ENCODE measurements at places on chromosomes 4 and X. TPM values are rescaled to one million over a fixed set of nuclear protein-coding genes. Genes with fewer than 3 reads are reported as not detected.
A peak's percentile ranks its signal among the peaks of the same experiment; 100 is the strongest.

GRCh38 chr4:36133658-36134057, 110.7 kb downstream of the ARAP2 start:
- no peak overlapping the region for H3K4me3 ChIP-seq
- peak; percentile 2 for DNase-seq
- no peaks in the 10 kb centered on the region for H3K36me3 ChIP-seq
- H3K27me3 ChIP-seq, result no peaks in the 10 kb centered on the region
- H3K27ac ChIP-seq, result no peak overlapping the region

GRCh38 chr4:151100531-151100930, 1.1 kb downstream of the RPS3A start:
- peaks cover 10% of the 10 kb centered on the region for H3K4me1 ChIP-seq
- DNase-seq, result no peak
- H3K27me3 ChIP-seq, result no peaks in the 10 kb centered on the region
- no peak overlapping the region for H3K27ac ChIP-seq
- H3K4me3 ChIP-seq, result peak overlapping the region; percentile 86
- peaks cover 17% of the 10 kb centered on the region for H3K36me3 ChIP-seq

DNA sequence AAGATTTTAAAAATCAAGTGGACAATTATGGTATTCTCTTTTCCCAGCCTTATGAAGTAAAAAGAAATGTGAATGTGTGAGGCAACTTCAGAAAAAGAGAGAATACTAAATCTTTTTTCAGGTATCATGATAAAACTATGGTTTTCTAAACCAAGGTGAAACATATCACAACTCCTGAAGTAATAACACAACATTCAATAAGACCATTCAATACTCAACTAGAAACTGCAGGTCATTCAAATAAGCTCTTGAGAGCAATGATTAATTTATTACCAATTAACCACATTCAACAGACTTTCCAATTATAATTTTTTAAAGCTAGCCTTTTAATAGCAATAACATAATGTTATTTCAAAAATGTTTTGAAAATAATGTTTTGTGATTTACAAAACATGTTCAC, 35.8 kb downstream of the SLC10A7 start:
- no peak overlapping the region for H3K4me3 ChIP-seq
- no peaks in the 10 kb centered on the region for H3K27me3 ChIP-seq
- H3K36me3 ChIP-seq, result no peaks in the 10 kb centered on the region
- no peak for DNase-seq
- H3K27ac ChIP-seq, result no peak overlapping the region

- no peak overlapping the region for H3K4me3 ChIP-seq
- H3K27me3 ChIP-seq, result no peaks in the 10 kb centered on the region
- H3K36me3 ChIP-seq, result no peaks in the 10 kb centered on the region
- peak overlapping the region; percentile 84 for H3K27ac ChIP-seq
Measured at GRCh38 chr4:7591409-7592053, 156.8 kb upstream of the PSAPL1 start.

DNA sequence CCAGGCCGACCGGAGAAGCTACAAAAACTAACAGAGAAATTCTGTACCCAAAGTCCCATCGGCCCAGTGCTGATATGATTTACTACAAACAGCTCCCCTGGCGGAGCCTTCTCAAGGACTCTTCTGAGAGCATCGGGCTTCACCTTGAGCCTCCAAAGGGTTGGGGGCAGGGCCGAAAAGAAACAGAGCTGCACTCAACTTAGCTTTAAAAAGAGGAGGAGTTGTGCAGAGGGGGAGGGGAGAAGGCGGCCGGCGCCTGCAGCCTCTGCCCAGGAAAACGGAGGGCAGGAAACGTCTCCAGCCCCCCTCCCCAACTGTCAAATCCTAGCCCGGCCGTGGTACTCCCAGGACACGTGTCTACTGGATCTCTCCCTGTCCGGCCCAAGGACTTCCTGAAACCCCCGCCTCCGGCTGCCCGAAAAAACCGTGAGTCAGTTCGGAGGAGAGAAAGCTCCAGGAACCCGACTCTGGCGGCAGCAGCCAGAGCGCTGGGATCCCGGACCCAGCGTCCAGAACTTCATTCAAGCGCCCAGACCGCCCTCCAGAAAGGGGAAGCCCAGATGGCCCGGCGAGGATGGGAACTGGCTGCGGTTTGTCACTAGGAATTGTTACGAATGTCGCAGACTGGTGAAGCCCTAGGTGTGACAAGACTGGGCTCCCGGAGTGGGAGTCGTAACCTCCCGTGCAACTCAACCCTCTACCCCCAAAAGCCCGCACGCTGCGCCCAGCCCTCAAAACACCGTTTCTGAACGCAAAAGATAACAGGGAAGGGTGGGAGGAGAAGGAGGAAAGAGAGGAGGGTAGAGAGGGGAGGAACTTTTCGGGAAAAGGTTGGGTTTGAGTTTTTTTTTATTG, 973 bp downstream of the ADAMTS3 start:
- peaks cover 8% of the 10 kb centered on the region for H3K4me1 ChIP-seq
- H3K36me3 ChIP-seq, result no peaks in the 10 kb centered on the region
- peak; percentile 87 for DNase-seq
- no peak overlapping the region for H3K27ac ChIP-seq
- no peaks in the 10 kb centered on the region for H3K27me3 ChIP-seq

DNA sequence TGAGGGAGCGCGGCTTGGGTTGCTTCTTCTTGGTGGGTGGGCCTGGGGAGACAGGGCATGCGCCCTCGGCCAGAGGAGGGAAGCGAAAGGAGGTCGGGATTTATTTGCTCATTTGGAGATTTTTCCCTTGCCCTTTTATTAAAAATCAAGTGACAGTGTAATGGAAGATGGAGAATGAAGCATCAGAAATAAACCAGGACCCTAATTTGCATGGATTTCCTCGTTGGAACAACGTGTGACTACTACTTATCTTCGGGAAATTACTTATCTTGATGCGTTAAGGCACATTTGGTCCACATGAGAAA, 709 bp upstream of the CLOCK start:
- no peaks in the 10 kb centered on the region for H3K36me3 ChIP-seq
- H3K4me3 ChIP-seq, result peak overlapping the region; percentile 75
- peak; percentile 79 for DNase-seq
- H3K4me1 ChIP-seq, result peaks cover 18% of the 10 kb centered on the region
- no peaks in the 10 kb centered on the region for H3K27me3 ChIP-seq

The FRG2 gene
- total RNA-seq, result not detected

The ANXA3 gene
- 1.7 TPM for total RNA-seq

The SSX1 gene
- total RNA-seq, result not detected

The CCNB3 gene
- total RNA-seq, result 0.09 TPM

All from neural progenitor cell (in vitro differentiated cells).